ENCODE measurements at places on chromosomes 12 and 14.

- no peaks in the 10 kb centered on the region for H3K36me3 ChIP-seq
- no peak for DNase-seq
- no peak overlapping the region for H3K27ac ChIP-seq
These were observed 28.1 kb upstream of the IL22 start for GRCh38 chr12:68281322-68282077.

- DNase-seq = no peak
- H3K36me3 ChIP-seq = no peaks in the 10 kb centered on the region
- H3K27ac ChIP-seq = no peak overlapping the region
These were observed 65.7 kb upstream of the SLC38A2 start for GRCh38 chr12:46438256-46438655.

- no peak for DNase-seq
- H3K36me3 ChIP-seq = no peaks in the 10 kb centered on the region
- no peak overlapping the region for H3K4me3 ChIP-seq
These were observed 73.2 kb downstream of the RIMBP2 start for GRCh38 chr12:130642856-130643255.

GRCh38 chr14:24440606-24441399, 1.8 kb downstream of the SDR39U1 start:
- no peaks in the 10 kb centered on the region for H3K36me3 ChIP-seq
- no peaks in the 10 kb centered on the region for H3K27me3 ChIP-seq
- H3K4me1 ChIP-seq = peaks cover 34% of the 10 kb centered on the region

- H3K36me3 ChIP-seq = no peaks in the 10 kb centered on the region
- H3K4me3 ChIP-seq = no peak overlapping the region
- H3K4me1 ChIP-seq = peaks cover 58% of the 10 kb centered on the region
- H3K27ac ChIP-seq = no peak overlapping the region
These were observed 2.5 kb upstream of the AMIGO2 start for GRCh38 chr12:47082283-47082682.

- peaks cover 21% of the 10 kb centered on the region for H3K4me1 ChIP-seq
- no peak overlapping the region for H3K4me3 ChIP-seq
- no peak overlapping the region for H3K27ac ChIP-seq
- DNase-seq = no peak
- H3K27me3 ChIP-seq = no peaks in the 10 kb centered on the region
These were observed 82.4 kb downstream of the NINJ2 start for GRCh38 chr12:580813-581212.

- peak within 1 kb of the TSS; percentile 66 for H3K4me3 ChIP-seq
- H3K4me1 ChIP-seq = no peaks in the 10 kb centered on the region
- H3K36me3 ChIP-seq = no peaks in the 10 kb centered on the region
- H3K27me3 ChIP-seq = no peaks in the 10 kb centered on the region
- DNase-seq = no peak
- H3K27ac ChIP-seq = no peak within 1 kb of the TSS
These were observed at the start of gene BMAL2 for GRCh38 chr12:27332714-27333402. BMAL2 (plus strand) TSS chr12:27332836; CDS start chr12:27333073, 237 bp downstream.

DNA sequence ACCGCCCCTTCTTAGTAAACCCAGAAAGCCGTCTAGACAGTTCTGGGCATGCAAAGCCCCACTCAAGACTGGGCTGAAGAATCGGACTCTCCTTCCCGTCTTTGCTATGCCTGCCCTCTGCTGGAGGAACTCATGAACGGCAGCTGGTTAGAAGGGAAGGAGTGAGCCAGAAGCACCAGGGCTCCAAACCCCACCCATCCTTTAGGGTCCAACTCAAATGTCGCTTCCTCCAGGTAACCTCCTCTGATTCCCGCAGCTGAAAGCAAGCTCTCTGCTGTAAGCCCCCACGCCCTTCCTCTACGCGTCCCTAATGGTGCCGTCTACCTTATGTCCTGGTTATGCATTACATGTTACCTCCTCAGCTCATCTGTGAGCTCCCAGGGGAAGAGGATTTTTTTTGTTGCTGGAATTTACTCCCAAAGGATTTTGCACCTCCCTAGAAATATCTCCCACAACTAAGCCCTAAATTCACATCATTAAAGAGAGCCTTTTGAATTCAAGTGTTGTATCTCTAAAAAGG, 59.0 kb upstream of the SCN8A start:
- H3K4me1 ChIP-seq = no peaks in the 10 kb centered on the region
- H3K4me3 ChIP-seq = no peak overlapping the region
- no peaks in the 10 kb centered on the region for H3K36me3 ChIP-seq

GRCh38 chr14:75833326-75834020, 148.3 kb downstream of the TGFB3 start:
- H3K36me3 ChIP-seq = peaks cover 10% of the 10 kb centered on the region
- DNase-seq = no peak
- peak overlapping the region; percentile 58 for H3K27ac ChIP-seq
- H3K4me1 ChIP-seq = no peaks in the 10 kb centered on the region

- DNase-seq = no peak
- no peaks in the 10 kb centered on the region for H3K4me1 ChIP-seq
- H3K27ac ChIP-seq = no peak overlapping the region
- H3K27me3 ChIP-seq = no peaks in the 10 kb centered on the region
- H3K36me3 ChIP-seq = no peaks in the 10 kb centered on the region
These were observed 241.9 kb upstream of the DCN start for GRCh38 chr12:91424506-91424905.

- H3K4me1 ChIP-seq = no peaks in the 10 kb centered on the region
- H3K27ac ChIP-seq = no peak overlapping the region
- no peak overlapping the region for H3K4me3 ChIP-seq
- H3K27me3 ChIP-seq = no peaks in the 10 kb centered on the region
These were observed 45.3 kb upstream of the RAP1B start for GRCh38 chr12:68565391-68565903.

DNA sequence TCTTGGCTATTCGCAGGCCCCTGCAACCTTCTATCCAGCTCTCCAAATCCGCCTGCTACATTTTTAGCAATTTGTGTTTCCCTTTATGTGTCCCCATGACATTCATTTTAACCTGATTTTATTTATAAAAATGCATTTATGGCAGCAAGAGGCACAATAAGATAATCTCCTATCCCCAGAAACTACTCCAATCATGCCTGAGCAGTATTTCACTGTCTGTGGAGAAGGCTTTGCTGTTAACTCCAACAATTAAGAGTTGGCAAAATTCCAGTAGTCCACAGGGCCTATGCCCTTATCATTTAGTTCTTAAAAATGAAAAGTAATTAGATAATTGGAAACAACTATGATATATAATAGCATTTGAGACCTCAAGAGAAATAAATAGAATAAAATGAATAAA, 462.4 kb downstream of the TRHDE start:
- H3K4me3 ChIP-seq = no peak overlapping the region
- H3K27me3 ChIP-seq = no peaks in the 10 kb centered on the region
- H3K4me1 ChIP-seq = no peaks in the 10 kb centered on the region
- H3K27ac ChIP-seq = no peak overlapping the region
- DNase-seq = no peak
- no peaks in the 10 kb centered on the region for H3K36me3 ChIP-seq

GRCh38 chr14:105864116-105864515, 337.7 kb downstream of the TMEM121 start:
- no peak overlapping the region for H3K4me3 ChIP-seq
- H3K36me3 ChIP-seq = no peaks in the 10 kb centered on the region
- no peak overlapping the region for H3K27ac ChIP-seq
- DNase-seq = no peak

DNA sequence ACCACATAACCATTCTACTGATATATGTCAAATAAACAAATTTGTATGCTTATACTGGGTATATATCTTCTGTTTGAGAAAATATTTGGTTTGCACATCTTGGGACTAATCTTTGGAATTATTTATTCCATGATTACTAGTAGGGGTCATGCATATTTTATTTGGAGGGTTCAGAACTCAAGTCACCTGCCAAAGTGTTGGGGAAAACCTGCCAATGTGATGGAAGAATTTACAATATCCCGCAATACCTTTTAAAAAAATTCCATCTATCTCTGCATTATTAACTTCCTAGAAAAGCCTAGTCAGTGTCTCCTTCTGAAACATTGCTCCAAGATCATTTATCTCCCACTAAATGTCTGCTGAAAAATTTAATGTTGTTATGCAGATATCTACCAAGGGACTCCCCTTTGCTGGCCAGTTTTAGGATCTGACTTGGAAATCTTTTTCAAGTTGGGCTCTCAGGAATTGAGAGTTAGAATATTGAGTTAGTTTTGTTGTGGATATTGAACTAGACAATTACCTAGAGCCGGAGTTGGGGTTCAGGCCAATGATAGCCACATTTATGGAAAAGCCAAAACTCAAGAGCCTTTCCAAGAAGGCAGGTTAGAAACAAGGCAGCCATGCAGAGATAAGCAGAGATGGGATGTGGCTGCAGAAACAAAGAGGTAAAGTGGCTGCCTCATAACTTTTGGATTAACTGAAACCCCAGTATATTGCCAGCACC, 425.2 kb downstream of the ADAMTS20 start:
- no peak overlapping the region for H3K4me3 ChIP-seq
- no peaks in the 10 kb centered on the region for H3K36me3 ChIP-seq
- no peak for DNase-seq
- no peaks in the 10 kb centered on the region for H3K4me1 ChIP-seq

- H3K27me3 ChIP-seq = no peaks in the 10 kb centered on the region
- peaks cover 53% of the 10 kb centered on the region for H3K4me1 ChIP-seq
- peak within 1 kb of the TSS; percentile 82 for H3K4me3 ChIP-seq
- H3K36me3 ChIP-seq = no peaks in the 10 kb centered on the region
- peak; percentile 65 for DNase-seq
These were observed at the start of gene DHRS7 for GRCh38 chr14:60164712-60165546. DHRS7 (minus strand) TSS chr14:60165398; CDS start chr14:60165309, 89 bp downstream.

DNA sequence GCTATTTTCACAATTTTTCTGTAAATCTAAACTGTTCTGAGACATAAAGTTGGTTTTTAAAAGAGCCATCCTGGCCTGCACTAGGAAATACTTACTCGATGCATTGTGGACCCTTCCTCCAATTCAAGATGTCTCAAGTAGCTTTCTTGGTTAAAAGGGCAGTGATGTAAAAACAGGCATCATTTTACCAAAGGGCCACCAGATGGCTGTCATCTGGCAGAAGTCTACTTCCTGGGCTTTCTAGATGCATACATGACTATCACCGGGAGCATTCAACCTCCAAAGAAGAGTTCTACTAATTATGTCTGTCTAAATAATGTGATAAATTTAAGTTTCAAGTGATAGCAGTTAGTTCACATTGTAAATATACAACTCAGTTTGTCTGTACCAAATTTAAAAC, 96.8 kb upstream of the FRMD6 start:
- no peak overlapping the region for H3K4me3 ChIP-seq
- no peaks in the 10 kb centered on the region for H3K36me3 ChIP-seq
- H3K27me3 ChIP-seq = no peaks in the 10 kb centered on the region
- no peak overlapping the region for H3K27ac ChIP-seq

GRCh38 chr12:91139286-91139685, 28.0 kb upstream of the LUM start:
- no peak overlapping the region for H3K4me3 ChIP-seq
- H3K27ac ChIP-seq = peak overlapping the region; percentile 77
- H3K4me1 ChIP-seq = peaks cover 11% of the 10 kb centered on the region
- DNase-seq = no peak
- H3K27me3 ChIP-seq = no peaks in the 10 kb centered on the region
- H3K36me3 ChIP-seq = no peaks in the 10 kb centered on the region

DNA sequence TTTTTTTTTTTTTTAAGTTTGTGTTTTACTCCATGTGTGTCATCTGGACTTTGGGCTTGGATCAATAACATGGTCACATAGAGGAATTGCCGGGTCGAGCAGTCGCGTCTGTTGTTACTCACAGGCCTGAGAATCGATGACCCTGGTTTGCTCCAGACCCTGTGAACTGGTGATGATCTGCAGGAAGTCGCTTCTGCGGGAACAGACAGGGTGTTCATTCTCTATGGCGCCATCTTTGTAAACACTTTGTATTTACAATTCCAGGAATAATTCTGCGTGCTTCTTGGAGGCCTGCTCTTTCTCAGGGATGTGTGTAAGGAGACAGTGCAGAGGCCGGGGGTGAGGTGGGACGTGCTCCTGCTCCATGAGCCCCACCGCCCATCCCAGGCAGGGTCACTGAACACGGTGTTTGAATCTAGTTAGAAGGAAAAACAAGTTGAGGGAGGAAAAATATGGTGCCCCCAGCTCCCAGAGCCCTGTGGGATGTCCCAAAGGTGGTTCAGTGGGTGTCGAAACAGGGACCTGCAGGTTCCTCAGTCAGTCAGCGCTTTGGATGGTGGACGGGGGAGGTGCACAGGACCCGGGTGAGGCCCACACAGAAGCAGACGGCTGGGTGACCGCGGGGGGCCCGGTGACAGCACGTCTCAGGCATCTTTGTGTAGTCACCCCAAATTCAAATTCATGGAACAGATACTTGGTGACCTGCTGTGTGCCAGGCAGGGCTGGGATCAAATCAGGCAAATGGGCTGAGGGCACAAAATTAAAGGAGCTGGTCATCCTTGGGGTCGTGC, 58.8 kb downstream of the ADGRD1 start:
- H3K36me3 ChIP-seq = no peaks in the 10 kb centered on the region
- H3K4me3 ChIP-seq = no peak overlapping the region
- H3K4me1 ChIP-seq = no peaks in the 10 kb centered on the region
- DNase-seq = no peak

GRCh38 chr12:62658910-62659309, 192.3 kb downstream of the MON2 start:
- H3K4me3 ChIP-seq = no peak overlapping the region
- no peaks in the 10 kb centered on the region for H3K36me3 ChIP-seq
- DNase-seq = no peak
- peaks cover 17% of the 10 kb centered on the region for H3K4me1 ChIP-seq

DNA sequence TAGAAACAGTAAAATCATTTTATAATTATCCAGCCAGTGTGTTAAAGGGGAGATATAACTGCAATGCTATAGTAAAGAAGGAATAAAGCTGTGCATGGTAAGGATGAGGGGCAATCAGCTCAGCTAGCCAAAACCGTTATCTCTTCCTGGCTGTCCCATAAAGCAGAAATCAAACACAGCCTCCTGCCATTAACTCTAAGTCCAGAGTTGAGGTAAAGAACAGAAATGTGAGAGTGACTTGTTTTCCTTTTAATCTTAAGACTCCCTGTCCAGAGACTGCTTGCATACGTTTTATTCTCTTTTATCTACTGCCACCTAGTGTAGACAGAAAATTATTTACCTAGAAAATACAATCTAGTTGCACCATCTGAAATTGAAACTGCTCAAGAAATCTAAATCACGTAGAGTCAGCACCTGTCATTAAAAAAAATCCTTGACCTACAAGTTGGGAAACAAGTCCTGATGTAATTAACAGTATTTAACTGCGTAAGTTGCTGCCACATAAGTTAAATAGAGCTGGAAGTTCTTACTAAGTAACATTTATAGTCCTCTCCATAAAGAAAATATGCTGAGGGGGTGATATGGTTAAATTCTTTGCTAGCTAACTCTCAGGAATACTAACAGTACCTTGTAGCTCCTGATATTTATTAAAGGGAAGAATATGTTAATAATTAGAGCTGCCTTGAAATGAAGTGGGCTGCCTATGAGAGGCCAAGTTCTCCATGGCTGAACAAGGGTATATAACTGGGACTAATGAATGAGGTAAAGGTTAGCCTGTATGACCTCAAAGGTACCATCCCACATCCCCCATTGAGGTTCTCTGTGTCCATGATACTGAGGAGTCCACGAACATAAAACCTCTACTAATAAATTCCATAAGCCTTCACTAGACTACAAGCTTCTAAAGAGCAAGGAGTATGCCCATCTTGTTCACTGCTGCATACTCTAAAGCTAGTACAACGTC, 62.7 kb downstream of the GALNT4 start:
- H3K4me3 ChIP-seq = no peak overlapping the region
- no peak for DNase-seq
- H3K4me1 ChIP-seq = peaks cover 6% of the 10 kb centered on the region
- no peaks in the 10 kb centered on the region for H3K36me3 ChIP-seq
- H3K27ac ChIP-seq = peak overlapping the region; percentile 64
- H3K27me3 ChIP-seq = no peaks in the 10 kb centered on the region

- H3K27me3 ChIP-seq = no peaks in the 10 kb centered on the region
- no peak for DNase-seq
- no peaks in the 10 kb centered on the region for H3K36me3 ChIP-seq
- H3K27ac ChIP-seq = no peak overlapping the region
- no peak overlapping the region for H3K4me3 ChIP-seq
These were observed 356.5 kb upstream of the ATP2B1 start for GRCh38 chr12:90064852-90065801.
